ENCODE measurements at places on chromosomes 11 and 22.
A peak's percentile ranks its signal among the peaks of the same experiment; 100 is the strongest.

DNA sequence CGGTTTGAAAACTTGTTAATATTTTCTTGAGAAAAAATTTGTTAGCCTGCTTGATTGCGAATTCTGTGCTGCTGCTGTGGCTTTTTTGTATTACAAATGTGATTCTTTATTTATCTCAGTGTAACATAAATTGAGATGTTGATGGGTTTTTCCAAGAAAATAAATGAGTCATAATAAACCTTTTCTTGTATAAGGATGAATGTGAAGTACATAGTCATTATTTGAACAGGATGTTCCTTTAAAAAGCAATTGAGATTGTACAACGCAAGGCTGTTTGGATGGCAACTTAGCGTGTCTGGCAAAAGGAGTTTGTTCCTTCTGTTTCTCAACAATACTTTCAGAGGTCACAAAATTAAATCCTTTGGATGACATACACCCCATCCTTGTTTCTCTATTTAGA lies 24.6 kb upstream of the CARD18 start:
- DNase-seq: no peak

GRCh38 chr11:117838901-117839300 lies 14.4 kb upstream of the FXYD2 start:
- DNase-seq: no peak

DNA sequence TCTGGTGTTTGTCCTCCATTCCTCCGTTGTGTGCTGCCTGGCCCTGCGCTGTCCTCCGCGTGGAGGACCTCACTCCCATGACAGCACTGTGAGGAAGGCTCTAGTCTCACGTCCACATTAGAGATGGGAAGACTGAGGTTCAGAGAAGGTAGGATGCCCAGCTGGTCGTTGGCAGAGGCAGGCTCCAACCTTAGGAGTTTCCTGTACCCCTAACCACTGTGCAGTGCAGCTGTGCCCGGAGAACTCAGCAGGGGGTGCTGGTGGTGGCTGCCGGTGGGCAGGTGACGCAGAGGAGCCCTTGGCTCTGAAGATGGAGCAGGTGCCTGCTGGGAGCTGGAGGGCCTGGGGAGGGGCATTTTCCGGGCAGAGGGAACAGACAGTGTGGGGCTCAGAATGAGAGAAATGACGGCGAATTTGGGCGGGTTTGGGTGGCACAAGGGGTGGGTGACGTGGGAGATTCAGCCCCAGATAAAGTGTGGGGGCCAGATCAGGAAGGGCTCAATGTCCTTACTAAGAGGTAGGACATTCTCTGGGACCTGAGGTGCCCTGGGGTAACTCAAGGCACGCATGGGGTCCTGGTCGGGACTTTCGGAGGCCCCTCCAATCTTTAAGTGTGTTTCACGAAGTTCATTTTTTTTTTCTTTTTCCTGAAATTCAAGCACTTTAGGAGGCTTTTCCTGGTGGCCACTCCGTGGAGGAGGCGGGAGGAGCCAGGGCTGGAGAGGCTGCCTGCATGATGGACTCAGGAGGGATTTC lies 535.0 kb downstream of the TBC1D22A start:
- no peak for DNase-seq

DNA sequence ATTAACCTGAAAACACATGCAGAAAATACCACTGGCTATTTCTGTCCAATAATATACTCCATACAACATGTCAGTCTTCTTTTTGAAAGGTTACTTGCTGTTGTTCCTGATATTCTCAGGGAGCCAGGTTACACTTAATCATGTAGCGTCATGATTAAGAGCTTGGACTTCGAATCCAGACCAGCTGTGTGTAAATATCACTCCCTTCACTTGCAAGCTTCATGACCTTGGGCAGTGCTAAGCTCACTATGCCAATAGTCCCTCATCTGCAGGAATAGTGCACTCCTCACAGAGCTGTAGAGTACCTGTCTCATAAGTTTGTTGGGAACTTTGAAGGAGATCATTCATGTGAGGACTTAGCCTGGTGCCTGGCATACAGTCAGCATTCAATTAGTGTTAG lies 1.9 kb downstream of the HTR3B start:
- DNase-seq: no peak

DNA sequence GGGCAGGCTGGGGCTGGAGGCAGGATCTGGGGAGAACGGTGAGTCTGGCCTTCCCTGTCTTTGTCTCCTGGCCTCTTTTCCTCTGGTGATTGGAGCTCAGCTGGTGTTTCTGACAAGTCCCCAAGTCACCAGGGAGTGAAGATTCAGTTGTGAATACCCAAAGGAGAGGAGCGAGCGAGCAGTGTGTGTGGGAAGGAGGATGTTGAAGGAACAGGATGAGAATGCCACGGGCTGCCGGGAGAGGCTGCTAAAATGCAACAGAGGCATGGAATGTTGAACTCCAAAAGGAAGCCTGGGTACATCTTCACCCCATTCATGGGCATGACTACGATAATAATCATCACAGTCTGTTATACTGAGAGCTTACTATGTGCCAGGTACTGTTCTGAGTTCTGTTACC lies 163.3 kb downstream of the CEP164 start:
- DNase-seq: no peak

- DNase-seq: no peak
Observed at GRCh38 chr22:49937758-49938564, 19.5 kb downstream of the CRELD2 start.

DNA sequence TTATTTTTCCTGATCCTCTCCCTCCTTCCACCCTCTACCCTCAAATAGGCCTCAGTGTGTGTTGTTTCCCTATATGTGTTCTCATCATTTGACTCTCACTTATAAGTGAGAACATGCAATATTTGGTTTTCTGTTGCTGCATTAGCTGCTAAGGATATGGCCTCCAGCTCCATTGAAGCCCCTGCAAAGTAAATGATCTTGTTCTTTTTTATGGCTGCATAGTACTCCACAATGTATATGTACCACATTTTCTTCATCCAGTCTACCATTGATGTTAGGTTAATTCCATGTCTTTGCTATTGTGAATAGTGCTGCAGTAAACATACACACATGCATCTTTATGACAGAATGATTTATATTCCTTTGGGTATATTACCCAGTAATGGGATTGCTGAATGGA lies 13.3 kb upstream of the RASSF10 start:
- no peak for DNase-seq

- DNase-seq: no peak
Observed at GRCh38 chr11:62974848-62975522, 9.8 kb downstream of the SLC22A6 start.

DNA sequence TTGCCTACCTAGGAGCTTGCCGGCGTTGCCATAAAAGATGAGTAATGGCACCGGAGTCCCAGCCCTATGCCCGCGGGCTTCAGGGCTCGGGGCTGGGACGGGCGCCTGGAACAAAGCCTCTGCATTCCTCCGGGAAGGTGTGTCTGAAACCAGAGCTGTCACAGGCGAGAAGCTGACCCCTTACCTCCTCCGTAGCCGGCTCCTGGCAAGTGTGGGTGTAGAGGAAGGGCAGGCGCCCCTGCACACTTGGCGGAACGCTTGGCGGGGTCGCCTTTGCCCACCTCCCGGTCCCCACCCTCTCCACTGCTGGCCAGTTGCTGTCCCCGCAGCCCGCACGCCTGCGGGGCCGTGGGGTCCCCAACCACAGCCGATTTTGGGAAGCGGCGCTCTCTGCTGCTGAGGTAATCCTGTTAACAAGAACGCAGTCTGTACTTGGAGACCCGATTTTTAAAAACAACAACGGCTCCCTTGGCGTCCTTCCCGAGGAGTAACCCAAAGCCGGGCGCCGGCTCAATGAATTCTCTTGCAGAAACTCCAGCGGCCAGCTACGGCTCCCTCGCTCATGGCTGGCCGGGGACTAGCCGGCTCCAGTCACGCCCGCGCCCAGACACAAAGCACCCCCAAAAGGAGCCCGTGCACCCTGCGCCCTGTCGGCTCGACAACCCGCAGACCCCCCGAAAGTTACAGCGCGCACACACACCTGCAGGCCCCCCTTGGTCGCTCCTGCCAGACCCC lies 89.2 kb downstream of the PLEKHA7 start:
- peak; percentile 48 for DNase-seq

- no peak for DNase-seq
Observed at GRCh38 chr11:12454782-12455181, 77.4 kb downstream of the PARVA start.

GRCh38 chr11:118607401-118608359 lies at the start of gene PHLDB1:
PHLDB1 (plus strand) TSS chr11:118607615; CDS start chr11:118613837, 6,222 bp downstream.
- DNase-seq: no peak

DNA sequence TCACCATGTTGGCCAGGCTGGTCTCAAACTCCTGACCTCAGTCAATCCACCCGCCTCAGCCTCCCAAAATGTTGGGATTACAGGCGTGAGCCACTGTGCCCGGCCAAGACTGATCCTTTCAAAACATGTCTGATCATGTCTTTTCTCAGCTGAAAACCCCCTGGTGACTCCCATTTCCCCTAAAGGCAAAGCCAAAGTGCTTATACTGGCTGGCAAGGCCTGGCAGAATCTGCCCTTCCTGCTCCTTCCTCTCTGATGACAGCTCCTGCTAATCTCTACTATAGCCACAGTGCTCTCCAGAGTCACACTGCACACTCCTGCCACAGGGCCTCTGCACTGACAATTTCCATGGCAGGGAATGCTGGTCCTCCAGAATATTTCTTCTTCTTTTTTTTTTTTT lies 2.6 kb upstream of the MCHR1 start:
- no peak for DNase-seq

- no peak for DNase-seq
Observed at GRCh38 chr11:126502982-126503381, 147.5 kb downstream of the ST3GAL4 start.

- DNase-seq: no peak
Observed at GRCh38 chr11:74559934-74560309, 32.5 kb upstream of the POLD3 start.
